A549 (cell line): ENCODE measurements at places on chromosomes 2 and 18. TPM values are rescaled to one million over a fixed set of nuclear protein-coding genes. Genes with fewer than 3 reads are reported as not detected.

Gene SKA1
- 11.9 to 15.2 TPM (median 12.5 TPM) in 3 replicates for polyA plus RNA-seq

Gene PAIP2B
- 0.54 to 0.70 TPM (median 0.61 TPM) in 3 replicates for polyA plus RNA-seq

Gene HOXD8
- polyA plus RNA-seq: 3.5 to 3.9 TPM (median 3.8 TPM) in 3 replicates

GRCh38 chr18:12314591-12315305 is 6.7 kb downstream of the TUBB6 start:
- no peak for DNase-seq

Gene KIF5C
- polyA plus RNA-seq: 0.27 to 0.32 TPM (median 0.28 TPM) in 3 replicates

DNA sequence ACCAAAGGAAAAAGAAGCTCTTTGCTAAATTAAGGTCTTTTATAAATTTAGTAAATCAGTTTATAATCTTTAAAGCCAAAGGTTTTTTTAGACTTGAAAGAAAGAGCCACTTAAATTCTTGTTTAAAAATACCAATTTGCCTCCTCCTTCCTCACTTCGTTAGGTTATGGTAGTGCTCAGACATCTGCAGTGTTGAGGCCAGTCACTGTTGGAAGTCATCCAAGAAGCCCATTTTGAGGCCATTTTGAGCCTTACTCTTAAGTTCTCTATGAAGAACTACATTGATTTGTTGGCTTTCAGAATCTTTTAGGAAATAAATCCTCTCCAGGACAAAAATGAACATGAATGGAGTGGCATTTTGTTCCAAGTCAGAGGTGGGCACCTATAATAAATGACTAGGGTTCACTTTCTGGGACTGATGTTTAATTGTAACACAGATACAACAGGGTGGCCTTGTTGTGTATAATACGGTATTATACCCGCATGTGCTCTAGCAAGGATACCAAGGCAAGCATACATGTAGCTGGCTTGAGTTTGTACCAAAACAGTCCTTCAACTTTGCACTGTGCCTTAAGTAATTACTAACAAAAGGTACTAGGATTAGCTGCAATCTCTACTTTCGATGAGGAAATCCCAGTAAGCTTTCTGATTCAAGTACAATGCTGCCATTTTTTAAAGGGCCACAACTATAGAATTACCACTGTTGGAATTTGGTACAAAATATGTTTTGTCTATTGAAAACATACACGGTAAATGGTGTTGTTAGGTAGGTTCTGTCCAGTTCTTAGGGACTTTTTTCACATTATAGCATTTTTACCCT is 22.8 kb downstream of the SLC66A3 start:
- no peak for DNase-seq

DNA sequence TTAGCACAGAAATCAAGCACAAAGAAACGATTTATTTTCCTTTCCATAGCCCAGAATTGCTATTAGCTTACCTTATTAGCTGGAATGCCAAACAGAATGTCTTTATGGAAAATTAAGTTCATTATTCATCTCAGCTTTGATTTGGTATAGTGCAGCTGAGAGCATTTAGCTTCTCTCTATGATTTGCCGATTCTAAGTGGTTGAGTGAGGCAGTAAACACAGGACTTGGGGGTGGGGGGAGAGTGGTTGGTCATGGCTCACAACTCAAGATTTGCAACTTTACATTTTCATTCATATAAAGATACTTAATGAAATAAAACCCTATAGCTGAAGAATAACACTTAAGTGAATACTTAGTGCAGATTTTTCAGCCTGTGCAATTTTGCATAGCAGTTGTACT is 395.2 kb downstream of the TGIF1 start:
- no peak for DNase-seq

Gene ZBTB7C
- 0.04 to 0.24 TPM (median 0.10 TPM) in 3 replicates for polyA plus RNA-seq

- DNase-seq: peak; percentile 72
Observed at GRCh38 chr2:159807183-159808031, 9.4 kb upstream of the CD302 start.

DNA sequence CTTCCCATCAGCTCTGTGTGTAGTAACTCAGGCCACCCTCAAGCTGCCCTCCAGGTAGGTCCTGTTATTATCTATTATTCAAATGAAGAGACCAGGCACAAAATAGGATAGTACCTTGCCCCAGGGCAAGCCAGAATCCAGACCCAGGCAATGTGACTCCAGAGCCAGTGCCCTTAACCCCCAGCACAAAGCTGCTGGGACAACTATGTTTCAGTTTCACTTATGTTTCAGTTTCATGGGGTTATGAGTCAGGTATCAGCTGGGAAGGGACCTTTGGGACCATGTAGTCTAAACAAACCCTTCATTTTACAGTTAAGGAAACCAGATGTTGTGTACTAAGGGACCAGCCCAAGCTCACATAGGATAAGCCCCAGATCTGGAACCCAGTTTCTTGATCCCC is 10.0 kb downstream of the HK2 start:
- DNase-seq: no peak

Gene USP40
- polyA plus RNA-seq: 22.9 to 24.6 TPM (median 24.5 TPM) in 3 replicates

DNA sequence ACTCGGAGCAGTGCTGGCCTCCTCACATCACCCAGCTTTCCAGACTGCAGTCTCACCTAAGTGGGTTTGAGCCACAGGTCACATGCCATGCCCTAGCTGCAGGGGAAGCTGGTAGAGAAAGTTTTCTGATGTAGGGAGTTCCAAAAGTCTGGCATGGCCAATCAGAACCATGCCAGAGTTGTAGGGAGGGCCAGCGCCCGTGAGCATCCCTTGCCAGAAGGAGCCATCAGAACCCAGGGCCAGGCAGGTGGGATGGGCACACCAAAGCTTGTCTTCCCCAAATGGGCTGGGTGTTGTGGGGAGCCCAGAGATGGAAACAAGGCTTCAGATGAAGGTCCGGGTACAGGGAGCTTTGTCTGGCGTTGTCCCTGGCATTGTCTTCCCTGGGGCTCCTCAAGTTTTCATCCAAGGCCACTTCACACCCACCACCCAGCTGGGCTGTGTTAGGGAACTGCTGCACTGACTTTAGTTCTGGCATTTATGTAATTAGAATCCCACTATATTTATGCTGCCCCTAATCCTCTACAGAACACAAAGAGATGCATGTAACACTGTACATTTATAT is 247.9 kb downstream of the KLHL29 start:
- no peak for DNase-seq
